ENCODE measurements at places on chromosomes 5 and 9. TPM values are rescaled to one million over a fixed set of nuclear protein-coding genes. Genes with fewer than 3 reads are reported as not detected.

Gene PROB1
- 1.3 TPM for total RNA-seq

Gene OGN
- total RNA-seq, result 4.4 TPM

Gene SLC6A3
- total RNA-seq, result not detected

Gene GOLGA2
- total RNA-seq, result 53.2 TPM

Gene MATR3
- total RNA-seq, result 99.2 TPM

Gene FST
- total RNA-seq, result 0.99 TPM

Gene CYLC2
- total RNA-seq, result not detected

Gene ORM2
- total RNA-seq, result not detected

DNA sequence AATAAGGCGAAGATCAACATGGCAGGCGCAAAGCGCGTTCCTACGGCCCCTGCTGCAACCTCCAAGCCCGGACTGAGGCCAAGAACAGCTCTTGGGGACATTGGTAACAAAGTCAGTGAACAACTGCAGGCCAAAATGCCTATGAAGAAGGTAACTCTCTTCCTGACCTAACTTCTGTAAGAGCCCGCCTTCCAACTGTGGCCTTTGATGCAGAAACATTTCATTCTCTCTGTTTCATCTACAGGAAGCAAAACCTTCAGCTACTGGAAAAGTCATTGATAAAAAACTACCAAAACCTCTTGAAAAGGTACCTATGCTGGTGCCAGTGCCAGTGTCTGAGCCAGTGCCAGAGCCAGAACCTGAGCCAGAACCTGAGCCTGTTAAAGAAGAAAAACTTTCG is 979 bp downstream of the CCNB1 start:
- no peak for DNase-seq

DNA sequence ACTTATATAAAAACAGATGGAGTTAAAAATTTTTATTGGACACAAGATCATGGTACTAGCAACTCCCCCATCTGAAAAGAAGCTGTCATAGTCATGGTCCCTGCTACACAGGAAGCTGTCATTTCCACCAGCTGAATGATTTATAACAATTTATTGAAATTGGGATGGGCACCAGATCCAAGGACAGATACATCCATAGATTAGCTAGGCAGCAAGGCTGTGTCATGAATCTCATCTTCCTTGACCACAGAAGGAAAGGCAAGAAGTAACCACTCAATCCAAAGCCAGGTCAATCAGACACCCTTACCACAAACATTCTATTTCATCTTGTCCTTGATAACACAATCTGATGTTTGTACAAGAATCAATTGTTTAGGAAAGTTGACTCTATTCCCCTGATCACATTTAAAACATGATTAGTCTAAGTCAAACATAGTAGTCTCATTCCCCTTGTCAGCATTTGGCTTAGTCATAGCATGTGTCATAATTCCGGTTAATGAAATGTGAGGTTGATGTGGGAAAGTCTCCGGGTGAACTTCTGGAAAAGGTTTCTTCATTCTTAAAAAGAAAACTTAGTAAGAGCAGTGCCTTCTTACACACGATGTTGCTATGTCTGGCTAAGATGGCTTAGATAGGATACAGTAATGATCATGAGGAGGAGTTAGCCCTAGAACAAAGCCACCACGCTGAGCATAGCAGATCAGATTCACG is 462.6 kb upstream of the PAPPA start:
- no peak for DNase-seq

DNA sequence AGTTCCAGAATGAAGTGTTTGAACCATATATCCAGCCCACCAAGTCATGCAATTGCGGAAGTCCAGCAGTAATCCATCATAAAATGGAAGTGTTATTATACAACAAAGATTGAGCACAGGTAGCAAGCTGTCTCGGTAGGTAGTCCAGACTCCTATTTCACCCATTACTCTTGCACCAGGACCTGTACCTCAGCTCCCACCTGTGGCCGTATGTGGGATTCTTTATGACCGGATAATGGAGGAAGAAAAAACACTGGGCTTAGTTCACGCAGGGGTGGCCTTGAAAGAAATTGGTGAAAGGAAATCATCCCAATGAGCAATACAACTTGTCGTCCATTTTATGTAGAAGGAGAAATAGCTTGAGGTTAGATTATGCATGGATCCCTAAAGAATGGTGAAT is 216.3 kb downstream of the ESM1 start:
- no peak for DNase-seq

DNA sequence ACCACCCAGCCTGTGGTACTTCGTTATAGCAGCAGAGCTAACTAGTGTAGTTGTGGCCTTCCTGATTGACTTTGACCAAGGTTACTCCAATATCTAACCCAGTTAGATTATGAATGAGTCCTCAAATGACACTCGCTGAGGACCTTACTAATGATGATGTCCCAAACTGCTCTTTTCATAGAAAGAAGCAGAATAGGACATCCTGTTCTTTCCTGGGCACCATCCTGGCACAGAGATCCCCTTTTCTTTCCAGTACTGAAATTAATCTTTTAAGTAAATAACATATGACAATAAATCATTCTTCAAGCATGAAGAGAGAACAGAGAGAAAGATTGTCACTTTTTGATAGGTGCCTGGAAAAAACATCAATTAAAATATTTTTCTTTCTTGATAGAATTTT is 26.7 kb upstream of the SPINK14 start:
- DNase-seq, result peak; percentile 33

DNA sequence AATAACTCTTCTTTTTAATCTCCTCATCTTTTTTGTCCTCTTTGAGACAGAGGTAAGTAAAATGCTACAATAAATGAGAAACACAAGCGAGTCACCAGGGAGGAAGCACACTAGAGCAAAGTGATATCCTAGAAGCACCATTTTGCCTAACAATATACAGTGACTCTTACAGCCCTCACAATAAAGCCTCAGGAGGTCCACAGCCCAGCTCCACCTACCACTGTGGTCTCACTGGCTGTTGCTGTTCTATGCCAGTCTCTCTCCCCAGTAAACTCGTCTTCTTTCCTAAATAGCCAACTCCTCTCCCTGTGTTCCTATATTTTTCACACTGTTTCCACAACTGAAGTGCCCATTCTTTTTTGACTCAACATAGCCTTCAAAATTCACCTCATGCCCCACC is 44.3 kb downstream of the TNFSF15 start:
- DNase-seq, result no peak

DNA sequence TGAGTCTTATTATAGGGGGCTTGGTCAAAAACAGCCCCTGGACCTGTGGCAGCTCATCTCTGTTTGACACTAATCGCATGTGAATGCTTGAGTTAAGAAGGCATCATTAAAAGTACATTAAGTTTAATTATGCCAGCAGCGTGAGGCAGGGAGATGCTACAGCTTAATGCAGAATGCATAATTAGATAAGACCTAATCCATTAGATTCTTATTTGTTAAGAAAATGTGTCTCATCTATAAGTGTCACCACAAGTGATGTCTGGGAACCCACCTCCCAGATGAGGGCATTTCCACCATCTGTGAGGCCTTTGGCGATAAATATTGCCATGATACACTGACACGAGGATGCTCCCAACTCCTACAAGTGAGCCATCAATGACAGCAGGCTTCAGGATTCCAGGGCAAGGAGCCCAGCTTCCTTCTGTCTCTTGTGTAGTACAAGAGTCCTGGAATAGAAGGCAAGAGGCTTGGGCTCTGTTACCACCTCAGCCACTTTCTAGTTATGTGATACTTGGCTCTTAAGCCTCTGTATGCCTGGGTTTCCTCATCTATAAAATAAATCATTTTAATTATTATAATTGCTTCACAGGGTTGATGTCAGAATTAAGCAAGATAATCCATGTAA is 202.7 kb downstream of the FAM114A2 start:
- no peak for DNase-seq

GRCh38 chr5:170056561-170057267 is 49.0 kb upstream of the FOXI1 start:
- DNase-seq, result no peak

DNA sequence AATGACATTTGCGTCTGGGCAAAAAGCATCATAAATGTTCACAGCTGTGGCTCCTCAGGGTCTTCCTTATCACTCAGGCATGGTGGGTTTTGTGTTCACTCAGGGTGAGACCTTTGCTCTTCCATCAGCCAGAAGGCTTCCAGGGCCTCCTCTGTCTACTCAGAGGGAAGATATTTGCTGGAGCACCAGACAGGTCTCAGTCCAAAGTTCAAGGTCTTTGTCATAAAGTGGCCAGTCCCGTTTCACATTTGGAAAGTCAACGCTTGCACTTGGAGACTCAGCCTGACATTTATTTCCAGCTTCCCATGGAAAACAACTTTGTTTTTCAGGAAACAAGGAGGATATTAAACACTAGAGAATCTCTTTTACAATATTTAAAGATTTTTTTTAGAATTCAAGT is 12.2 kb upstream of the CARTPT start:
- no peak for DNase-seq

DNA sequence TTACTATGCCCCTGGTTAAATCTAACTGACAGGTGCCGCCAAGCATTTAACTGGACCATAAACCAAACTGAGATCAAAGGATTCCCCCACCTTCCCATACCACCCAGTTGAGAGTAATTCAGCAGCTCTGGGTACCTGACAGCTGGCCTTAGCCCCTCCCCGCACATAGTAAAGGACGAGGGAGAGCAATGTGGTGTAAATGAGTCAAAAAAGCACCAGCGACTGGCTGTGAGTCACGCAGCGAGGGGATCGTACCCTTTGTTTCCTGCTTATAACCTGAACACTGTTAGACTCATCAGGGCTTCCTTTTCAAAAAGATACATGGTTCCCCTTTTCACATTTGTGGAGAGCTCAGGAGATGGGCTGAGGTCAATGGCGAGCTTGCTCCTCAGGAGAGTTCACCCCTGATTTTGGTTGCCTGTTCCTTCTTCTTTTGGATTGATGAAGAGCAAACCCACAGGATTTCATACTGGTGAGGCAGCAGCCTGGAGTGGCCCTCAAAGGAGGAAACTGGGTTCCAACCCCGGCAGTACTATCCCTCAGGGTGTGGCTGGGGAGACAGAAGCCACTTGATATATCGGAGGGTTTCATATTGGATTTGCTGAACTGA is 71.5 kb downstream of the ANKRD33B start:
- DNase-seq, result peak; percentile 27

DNA sequence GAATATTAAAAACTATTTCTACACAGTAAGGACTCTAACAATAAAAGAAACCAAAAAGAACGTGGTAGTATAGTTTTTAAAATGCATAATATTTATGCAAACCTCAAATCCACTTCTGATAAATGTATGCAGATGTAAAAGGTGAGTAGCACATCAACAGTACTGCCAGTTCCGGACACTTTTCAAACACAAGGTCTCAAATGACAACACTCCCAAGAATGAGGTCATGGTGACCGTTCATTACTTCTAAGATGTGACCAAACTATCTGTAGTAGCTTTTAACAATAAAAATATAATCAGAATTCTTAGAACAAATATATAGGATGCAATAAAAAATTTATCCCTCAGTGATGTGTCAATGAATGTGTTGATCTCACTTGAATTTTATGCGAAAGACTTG is 238.7 kb upstream of the NREP start:
- no peak for DNase-seq

DNA sequence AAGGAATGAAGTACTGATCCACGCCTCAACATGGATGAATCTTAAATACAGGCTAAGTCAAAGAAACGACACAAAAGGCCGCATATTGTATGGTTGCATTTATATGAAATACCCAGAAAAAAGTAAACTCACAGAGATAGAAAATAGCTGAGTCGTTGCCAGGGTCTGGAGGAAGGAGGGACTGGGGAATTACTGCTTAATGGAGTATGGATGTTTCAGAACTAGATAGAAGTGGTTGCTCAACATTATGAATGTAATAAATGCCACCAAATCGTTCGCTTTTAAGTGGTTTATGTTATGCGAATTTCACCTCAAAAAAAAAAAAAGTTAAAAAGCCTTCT is 784 bp upstream of the MSANTD3 start:
- no peak for DNase-seq

DNA sequence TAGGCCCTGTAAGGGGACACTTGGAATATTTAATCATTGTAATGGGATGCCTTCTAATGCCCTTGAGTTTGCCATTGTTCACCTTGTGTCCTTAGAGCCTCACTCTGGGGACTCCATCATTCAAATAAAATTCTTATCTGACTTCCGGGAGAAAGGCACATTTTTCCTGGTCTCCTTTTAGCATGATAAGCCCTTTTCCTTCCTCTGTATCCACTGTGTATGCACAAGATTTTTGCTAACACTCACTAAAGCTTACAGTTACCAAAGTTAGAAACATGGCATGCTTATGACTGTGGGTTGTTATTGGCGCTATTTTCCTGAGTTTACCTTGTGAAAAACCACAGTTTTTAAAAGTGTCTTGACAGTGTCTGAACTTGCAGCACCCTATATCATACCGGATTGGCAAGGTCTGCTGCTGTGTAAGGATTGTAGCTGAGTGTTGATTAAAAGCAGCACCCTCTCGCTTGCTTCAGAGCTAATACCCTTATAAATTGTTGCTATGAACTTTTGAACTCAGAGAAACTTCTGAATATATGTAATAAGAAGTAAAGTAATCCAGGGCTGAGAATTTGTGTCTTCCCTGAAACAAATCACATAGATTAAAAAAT is 46.4 kb downstream of the SNCAIP start:
- no peak for DNase-seq

DNA sequence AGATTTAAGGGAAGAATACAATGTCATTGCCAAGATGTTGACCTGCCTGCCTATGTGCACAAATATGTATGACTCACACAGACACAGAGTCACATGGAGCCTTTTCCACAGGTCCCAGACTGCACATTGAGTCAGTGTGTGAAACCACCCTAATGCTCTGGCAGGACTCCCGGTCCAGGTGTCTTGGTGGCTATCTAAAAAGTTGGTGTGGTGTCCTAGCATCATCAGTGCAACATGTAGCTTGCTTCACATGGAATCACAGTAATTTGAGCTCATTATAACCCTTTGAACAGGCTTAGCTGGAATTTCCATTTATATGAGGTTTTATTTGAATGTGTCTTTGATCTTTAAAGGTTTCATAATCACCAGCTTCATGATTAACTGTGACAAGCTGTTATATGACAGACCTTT is 10.7 kb downstream of the IFNA5 start:
- DNase-seq, result peak; percentile 19

- no peak for DNase-seq
These were observed 174.2 kb upstream of the IER5L start for GRCh38 chr9:129352146-129352865.

GRCh38 chr9:9299134-9299533 is 1313.7 kb downstream of the PTPRD start:
- no peak for DNase-seq

- DNase-seq, result no peak
These were observed 7.2 kb upstream of the RPL26L1 start for GRCh38 chr5:172952034-172952511.

Measured in body of pancreas (tissue), 4 donors.